AG04450 (cell line): ENCODE measurements at places on chromosomes 2 and 18. TPM values are rescaled to one million over a fixed set of nuclear protein-coding genes. Genes with fewer than 3 reads are reported as not detected.

DNA sequence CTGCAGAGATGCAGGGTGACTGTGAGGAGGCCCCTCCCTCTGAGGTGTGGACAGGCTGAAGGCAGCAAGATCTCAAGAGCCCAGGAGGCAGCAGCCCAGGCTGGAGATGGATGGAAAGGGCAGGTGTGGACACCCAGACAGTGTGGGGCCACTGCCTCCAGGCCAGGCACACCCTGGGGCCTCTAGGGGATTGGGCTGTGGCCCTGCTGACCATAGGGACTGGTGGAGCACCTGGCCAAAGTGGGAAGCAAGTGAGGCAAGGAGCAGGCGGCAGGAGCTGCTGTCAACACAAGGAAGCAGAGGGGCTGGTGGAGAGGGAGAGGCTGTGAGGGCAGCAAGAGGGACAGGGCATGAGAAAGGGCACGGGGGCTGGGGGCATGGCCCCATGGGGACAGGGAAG lies 10.8 kb downstream of the SNED1 start:
- DNase-seq, result no peak

DNA sequence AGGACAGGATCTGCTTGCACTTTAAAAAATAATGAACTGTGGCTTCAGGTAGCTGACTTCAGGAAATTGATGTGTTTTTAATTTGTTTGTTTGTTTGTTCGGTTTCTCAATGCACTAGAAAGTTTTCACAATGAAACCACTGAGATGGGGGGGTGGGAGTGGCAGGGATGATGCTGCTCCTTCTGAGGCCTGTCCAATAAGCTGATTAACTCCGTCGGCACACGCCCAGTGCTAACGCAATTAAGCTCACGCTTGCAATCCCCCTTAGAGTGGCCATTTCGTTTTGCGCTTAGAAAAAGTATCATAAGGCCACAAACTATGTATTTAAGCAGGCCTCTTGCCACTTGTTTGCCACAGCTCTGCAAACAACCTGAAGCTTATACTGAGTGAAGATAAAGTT lies 12.5 kb upstream of the GPR39 start:
- no peak for DNase-seq

- DNase-seq, result no peak
Measured at GRCh38 chr2:206164261-206164862, 4.7 kb downstream of the EEF1B2 start.

DNA sequence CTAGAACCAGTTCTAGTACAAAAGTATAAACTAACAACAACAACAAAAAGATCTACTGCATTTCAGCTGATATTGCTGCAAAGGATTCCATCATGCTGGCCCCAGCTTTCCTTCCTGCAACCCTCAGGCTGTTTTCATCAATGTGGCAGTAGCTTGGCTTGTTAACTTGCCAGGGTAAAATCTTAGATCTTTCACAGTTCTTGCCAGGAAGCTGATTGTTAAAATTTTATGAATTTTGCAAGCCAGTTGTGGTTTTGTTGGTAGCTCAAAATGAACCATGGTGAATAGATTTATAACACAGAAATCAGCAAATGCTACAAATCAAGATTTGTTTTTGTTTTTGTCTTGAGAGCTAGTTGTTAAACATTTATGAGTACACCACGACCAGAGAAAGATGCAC lies 19.3 kb downstream of the CCDC178 start:
- DNase-seq, result no peak

Gene ERMN
- not detected in 2 replicates for polyA plus RNA-seq

GRCh38 chr2:20572221-20572620 lies 78.7 kb downstream of the HS1BP3 start:
- no peak for DNase-seq

DNA sequence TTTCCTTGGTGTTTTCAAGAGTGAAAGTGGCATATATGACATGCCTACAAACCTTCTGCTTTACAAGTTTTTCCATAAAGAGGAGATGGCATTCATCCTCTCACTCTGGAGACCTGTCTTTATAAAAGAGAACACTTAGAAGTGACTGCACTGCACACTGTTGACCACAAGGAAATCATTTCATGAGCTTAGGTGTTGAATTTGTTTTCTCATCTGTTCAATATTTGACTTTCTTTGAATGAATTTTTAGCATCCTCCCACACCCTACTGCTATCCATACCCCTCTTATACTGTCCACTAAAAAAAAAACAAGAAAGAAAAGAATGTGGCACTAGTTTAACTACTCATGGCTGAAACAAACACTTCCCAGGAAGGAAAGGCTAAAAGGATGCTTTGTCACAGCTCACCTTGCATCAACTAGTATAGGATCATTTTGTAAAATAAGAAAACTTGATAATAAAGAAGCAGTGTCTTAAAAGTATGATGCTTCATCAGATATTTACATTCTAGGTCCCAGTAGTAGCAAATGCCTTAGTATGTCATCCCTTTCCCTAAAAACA lies 83.0 kb downstream of the ACVR1 start:
- no peak for DNase-seq

DNA sequence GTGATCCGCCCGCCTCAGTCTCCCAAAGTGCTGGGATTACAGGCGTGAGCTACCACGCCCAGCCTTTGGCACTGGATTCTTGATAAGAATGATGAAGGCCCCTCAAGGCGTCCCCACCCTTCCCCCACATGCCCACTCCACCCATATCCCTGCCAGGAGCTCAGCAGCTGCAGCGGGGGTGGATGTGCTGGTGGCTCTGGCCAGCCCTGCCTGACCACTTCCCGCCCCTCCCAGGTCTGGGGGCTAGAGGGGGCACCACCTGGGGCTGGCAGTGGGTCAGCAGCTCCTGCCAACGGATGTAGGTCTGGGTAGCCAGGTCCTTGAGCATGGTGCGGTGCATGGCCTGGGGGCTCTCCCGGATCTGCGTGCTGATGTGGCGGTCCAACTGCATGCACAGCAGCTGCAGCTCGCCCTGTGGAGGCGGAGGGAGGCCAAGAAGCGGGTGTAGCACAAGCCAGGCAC lies 7.8 kb upstream of the SEMA4C start:
- no peak for DNase-seq

GRCh38 chr2:50955081-50955480 lies 76.9 kb downstream of the NRXN1 start:
- DNase-seq, result no peak

DNA sequence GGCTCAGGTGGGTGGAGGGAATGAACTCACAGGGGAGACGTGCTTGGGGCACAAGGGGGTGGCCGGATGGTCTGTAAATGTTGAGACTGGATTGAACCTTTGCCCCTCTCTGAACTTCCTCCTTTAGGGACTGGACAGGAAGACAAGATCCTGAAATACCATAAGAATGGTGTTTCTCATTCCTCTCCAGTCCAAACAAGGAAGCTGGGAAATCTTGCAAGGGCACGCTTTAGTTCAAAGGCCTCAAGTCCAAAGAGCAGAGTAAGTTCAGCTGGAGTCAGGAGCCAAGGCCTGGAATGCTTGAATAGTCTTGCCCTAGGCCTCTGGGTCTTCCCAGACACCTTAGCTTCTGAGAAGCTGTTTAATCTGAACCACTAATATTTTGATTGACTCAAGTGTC lies 52.4 kb upstream of the SIX3 start:
- no peak for DNase-seq

Gene POTEJ
- not detected in 2 replicates for polyA plus RNA-seq

Gene PRKD3
- polyA plus RNA-seq, result 37.2 and 49.5 TPM in 2 replicates

Gene SAG
- not detected in 2 replicates for polyA plus RNA-seq

GRCh38 chr2:222730366-222730999 lies 59.0 kb downstream of the MOGAT1 start:
- DNase-seq, result no peak

DNA sequence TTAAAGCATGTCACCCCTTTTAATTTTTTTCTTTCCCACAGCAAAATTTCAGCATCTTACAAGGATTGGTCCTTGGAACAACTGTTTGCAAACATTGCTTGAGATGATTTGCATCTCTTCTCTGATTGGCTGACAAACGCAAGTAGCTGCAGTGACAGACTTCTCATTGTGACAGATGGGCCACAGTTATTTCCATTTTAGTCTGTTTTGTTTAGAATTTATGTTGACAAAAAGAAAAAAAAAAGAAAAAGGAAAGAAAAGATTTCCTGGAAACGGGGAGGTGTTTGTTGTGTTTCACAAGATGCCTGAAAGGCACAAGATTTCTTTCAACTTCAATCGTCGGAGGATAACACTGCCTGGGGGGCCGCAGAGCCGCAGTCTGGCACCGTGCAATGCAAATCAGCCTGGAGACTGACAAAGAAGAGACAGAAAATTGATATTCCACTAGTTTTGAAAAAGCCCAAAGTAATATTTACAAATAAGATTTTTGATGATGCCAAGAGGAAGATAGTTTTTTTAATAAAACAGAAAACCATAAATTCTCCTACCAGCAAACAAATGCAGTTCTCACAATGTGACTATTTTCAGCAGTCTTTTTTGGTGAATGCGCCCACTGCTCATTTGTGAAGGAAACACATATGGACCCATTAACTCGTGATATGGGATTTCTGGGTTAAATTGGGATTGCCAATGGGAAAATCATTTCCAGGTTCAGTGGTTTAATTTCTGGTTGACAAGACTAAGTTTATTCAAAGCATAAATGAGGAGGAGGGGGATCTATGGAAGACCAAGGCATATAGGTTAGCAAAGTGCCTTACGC lies 296.2 kb upstream of the SMIM21 start:
- DNase-seq, result no peak

Gene SLC8A1
- polyA plus RNA-seq, result 15.8 and 19.3 TPM in 2 replicates

- DNase-seq, result no peak
Measured at GRCh38 chr2:1132328-1132969, 181.8 kb downstream of the SNTG2 start.

- no peak for DNase-seq
Measured at GRCh38 chr2:102025016-102025501, 33.3 kb downstream of the IL1R2 start.

Gene SERPINB12
- polyA plus RNA-seq, result not detected in 2 replicates

Gene OSBPL1A
- polyA plus RNA-seq, result 41.0 and 56.1 TPM in 2 replicates

GRCh38 chr2:26558271-26559043 lies 80.5 kb upstream of the OTOF start:
- no peak for DNase-seq

GRCh38 chr18:33817096-33817495 lies 239.1 kb downstream of the ASXL3 start:
- no peak for DNase-seq

Gene CNTNAP5
- not detected in 2 replicates for polyA plus RNA-seq

- DNase-seq, result peak; percentile 80
Measured at GRCh38 chr2:172698041-172698863, 37.4 kb upstream of the RAPGEF4 start.

DNA sequence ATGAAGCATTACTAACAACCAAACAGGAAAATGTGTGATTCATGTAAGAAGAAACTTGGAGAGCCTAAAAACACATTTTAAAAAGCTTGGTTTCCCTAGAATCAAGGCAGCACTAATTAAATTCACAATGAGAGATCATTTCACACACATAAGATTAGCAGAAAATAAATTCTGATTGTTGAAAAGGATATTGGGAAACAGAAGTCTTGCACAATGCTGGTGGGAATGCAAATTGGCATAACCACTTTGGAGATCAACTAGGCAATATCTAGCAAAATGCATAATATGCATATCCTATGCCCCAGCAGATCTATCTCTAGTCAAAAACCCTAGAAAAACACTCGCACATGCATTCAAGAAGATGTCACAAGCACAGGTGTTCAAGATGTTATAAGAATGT lies 75.3 kb upstream of the SIX3 start:
- DNase-seq, result no peak

DNA sequence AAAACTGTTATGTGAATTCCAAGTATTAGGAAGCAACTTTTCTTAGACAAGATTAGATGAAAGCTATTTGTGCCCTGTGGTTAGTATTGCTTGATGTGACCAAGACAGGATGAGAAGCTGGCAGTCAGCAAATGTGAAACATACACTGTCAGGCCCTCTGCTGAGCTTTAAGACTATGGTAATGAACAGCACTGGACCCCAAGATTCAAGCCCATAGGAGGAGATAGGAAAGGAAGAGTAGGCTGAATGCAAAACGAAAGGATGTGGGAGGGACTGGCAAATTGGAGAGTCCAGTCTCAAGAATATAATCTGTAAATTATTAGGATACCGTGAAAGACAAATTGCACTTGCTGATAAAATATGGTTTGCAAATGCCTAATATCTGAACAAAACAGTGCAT lies 16.4 kb downstream of the BZW1 start:
- DNase-seq, result no peak

DNA sequence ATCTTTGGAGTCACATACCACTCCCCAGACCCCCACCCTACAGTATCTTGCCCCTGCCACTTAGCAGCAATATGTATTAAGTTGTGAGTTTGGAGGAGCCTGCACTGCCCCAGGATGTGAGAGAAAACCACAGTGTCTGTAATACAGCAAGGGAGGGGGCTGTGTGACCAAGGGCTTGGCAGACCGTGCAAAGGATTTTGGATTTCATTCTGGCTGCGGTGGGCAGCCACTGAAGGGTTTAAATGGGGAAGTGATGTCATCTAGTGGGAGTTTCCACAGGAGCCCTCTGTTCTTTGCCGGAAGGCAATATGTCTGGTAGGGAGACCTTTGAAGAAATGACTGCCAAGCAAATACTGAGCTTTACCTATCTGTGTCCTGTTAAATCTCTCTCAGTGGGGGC lies 202.4 kb downstream of the FHOD3 start:
- no peak for DNase-seq

DNA sequence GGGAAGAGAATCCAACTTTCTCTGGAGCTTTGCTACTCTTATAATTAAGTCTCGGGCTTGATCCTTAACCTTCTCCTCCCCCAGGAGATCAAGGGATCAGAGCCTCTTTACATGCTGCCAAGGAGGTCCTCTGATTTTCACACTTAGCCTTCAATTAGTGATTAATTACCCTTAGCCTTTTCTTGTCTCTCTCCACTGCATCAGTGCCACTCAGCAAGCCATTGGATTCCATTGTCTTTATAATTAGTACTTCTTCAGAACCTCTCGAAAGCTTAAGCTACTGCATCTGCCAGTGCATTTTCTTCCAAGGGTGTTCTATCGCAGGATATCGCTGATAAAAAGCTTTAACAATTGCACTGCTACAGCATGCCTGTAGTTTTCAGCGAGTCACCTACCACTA lies 477.0 kb upstream of the MEIS1 start:
- no peak for DNase-seq

DNA sequence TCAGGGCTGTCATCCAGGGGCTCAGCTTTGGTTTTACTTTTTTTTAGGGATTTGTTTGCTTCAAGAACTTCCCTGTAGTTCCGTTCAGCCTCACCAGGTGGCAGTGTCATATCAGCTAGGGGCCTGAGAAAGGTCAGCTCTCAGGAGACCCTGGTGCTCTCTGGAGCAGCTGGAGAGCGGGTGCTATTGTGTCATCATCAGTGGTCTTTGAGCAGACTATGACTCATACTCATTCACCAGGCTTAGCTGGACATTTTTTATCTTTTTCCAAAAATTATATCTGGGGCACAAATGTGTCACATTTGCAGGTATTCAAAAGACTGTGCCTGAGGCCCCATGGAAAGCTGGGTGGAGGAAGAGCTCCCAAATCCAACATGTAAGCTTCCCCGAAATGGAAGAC lies 24.4 kb downstream of the ZNF892 start:
- DNase-seq, result no peak
